ENCODE measurements at places on chromosomes 6 and 20.

DNA sequence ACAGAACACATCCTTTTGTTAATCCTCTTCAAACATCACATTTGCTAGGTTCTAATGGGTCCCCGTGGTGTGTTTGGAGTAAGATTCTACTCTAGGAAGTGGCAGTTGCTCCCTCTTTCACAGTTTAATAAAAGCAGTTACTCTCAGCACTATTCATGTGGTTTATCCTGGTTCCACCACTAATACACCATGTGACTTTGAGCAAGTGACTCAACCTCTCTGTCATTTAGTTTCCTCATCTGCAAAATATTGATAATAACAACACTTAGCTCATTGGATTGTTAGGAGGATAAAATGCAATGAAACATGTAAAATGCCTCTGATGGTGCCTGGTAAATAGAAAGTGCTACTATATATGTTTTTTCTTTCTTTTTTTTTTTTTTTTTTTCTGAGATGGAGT lies 488.0 kb upstream of the NOX3 start:
- no peak for DNase-seq

GRCh38 chr20:42392442-42392841 lies 774.3 kb upstream of the CHD6 start:
- DNase-seq = no peak

DNA sequence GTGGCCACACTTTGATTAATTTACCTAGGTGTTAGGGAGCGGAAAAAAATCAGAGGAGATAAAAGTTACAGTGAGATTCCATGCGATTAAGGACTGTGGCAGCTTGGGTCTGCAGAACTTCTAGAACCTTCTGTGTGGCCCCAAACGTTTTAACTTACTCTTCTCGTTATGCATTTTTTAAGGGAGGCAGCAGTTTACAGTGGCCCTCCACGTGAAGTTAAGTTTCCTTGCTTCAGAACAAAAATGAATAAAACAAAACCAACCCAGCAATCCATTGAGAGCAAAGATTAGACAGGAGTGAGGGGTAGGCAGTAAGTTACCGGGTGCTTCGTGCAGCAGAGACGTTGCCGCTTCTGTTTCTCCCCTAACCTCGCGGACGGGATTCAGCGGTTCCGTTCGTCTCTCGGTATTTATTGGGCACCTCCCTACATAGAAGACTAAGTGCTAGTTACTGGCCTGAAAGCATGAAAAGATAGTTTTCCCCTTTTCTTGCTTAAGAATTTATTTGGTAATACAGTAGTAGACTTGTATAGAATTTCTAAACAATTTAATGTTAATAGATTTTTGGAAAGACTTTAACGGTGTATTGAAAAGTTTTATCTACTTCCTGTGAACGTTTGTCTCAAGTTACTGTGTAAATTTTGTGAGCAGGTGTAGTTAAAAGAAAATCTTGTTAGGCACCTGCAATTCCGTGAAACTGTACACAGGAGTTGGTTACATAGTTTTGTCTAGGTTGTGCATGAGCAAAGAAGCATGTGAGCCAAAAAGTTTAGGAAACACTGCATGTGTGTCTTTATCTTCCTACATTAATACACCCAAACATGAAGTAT lies 1.1 kb downstream of the BAG2 start:
- peak; percentile 44 for DNase-seq

DNA sequence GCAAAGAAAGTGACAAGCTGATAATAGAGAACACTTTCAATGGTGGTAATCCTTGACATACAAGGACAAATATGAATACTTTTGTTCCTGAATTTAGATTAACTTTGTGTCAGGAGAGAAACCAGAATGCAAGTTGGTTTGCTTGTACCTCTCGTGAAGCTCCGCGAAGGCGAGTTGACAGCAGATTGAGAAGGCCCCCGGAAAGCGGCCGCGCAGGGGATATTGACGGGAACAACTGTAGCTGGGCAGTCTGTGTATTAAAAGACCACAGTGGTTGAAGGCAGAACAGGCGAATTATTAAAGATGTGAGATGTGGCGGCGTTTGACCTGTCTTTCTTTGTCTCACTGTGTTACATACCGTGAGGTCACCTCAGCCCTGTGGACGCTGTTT lies 175.8 kb upstream of the RALGAPA2 start:
- DNase-seq = no peak

- no peak for DNase-seq
Observed at GRCh38 chr6:108874470-108875160, 26.4 kb downstream of the ARMC2 start.

DNA sequence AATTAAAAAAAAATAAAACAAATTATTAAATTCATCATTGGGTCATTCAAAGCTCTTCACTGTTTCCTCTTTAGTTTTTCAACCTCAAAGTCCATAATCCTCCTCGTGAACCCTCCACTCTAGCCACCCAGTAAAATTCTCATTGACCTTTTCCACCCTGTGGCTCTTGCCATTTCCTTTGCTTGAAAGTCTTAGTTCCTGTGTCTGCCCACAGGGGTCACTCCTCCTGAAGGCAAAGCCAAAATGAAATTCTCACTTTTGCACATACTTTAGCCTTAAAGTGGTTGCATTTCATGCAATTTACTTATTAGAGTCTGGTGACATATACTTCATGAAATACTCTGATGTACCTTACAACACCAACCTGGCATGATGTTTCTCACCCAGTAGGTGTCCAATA lies 263.7 kb downstream of the BMP2 start:
- no peak for DNase-seq

- DNase-seq = no peak
Observed at GRCh38 chr6:38612143-38612965, 27.4 kb downstream of the BTBD9 start.

Data from NCI-H526 (cell line).